HuH-7.5 (cell line): ENCODE measurements at places on chromosomes 5 and 9.

- no peak for DNase-seq
Measured at GRCh38 chr9:99133145-99133544, 28.2 kb downstream of the TGFBR1 start.

- DNase-seq: no peak
Measured at GRCh38 chr5:64811050-64811640, 42.4 kb downstream of the CWC27 start.

DNA sequence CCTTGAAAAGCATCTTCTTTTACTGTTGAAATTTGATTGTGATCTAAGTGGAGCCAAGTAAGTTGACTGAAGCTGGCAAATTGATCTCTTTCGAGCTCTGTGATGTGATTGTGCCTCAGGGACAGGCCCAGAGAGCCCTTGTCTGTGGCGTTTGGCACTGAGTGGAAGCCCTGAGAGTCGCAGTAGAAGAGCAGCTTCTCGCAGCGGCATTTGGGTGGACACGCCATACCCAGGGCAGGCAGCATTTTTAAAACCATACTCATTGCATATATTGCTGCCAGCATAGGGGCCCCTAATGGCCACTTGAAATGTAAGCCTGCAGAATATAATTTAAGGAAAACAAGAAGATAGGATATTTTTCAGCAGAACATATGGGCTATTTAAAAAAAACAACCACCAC is 894 bp downstream of the LRRTM2 start:
- no peak for DNase-seq

DNA sequence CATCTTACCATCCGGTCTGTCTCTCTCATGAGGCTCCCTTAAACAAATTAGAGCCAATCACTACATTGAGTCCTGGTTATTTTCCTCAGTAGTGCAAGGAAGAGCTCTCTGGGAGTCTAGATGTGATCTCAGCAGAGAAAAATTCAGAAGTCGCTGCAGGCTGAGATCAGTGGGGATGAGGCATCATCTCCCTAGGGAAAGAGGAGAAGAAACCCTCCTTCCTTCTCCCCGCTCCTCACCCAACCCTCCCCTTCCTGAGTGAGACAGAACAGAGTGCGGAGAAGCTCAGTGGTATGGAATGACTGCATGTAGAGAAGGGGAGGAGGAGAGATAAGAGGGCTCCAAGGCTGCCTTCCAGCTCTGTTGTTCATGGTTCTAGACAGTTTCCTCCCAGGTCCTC is 80.5 kb downstream of the PAPPA start:
- no peak for DNase-seq

DNA sequence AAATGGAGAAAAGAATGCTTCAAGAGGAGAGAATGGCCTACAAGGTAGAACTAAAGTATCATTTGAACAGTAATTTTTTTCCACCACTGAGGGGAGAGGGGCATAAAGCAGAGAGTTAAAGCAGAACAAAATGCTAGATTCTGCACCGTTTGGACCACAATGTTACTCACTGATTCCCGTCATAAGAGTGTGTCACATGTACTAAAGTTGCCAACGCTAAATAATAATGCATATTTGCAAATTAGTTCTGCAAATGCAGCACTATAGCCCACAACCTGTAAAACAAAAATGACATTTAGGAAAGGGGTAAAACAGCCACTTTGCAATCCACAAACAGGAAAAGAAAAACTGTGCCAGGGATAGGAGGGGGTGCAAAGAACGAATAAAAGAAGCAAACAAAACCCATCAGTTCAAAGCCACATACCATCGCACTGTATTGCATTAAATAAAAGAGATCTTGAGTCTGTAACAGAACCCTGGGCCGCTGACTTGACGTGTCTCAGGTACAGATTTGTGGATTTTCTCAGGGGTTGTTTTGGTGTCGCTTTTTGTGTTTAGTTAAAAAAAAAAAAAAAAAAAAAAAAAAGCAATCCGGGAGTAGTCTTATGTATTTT is 7.7 kb upstream of the NFIB start:
- DNase-seq: no peak
